ENCODE measurements at places on chromosomes 2 and 18. TPM values are rescaled to one million over a fixed set of nuclear protein-coding genes. Genes with fewer than 3 reads are reported as not detected.

DNA sequence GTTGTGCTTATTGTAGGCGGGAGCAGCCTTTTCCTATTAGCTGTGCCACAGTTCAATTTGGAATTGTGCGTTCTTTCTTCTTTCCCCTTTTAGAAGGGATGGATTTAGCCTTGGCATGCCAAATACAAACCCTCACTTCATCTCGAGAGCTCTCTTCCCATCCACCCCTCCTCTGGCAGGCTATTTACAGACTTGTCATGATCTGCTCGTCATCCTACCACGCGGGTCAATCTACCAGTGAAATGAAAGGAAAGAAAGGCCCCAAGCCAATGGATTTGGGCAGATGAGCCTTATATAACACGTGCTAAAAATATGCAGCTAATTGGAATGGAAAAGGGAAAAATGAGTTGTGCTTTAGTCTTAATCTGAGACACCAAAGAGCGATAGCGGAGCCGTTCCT is 277.5 kb downstream of the PRKCE start:
- H3K27ac ChIP-seq = peak overlapping the region; percentile 56
- H3K27me3 ChIP-seq = no peaks in the 10 kb centered on the region
- peak overlapping the region; percentile 12 for H3K4me3 ChIP-seq
- H3K36me3 ChIP-seq = no peaks in the 10 kb centered on the region
- peaks cover 32% of the 10 kb centered on the region for H3K4me1 ChIP-seq

IL1RL1 gene
- 14.7 TPM for total RNA-seq

GRCh38 chr2:192499476-192499875 is 304.7 kb upstream of the TMEFF2 start:
- H3K4me1 ChIP-seq = no peaks in the 10 kb centered on the region
- no peaks in the 10 kb centered on the region for H3K27me3 ChIP-seq
- H3K36me3 ChIP-seq = no peaks in the 10 kb centered on the region
- H3K4me3 ChIP-seq = no peak overlapping the region
- no peak overlapping the region for H3K27ac ChIP-seq

DNA sequence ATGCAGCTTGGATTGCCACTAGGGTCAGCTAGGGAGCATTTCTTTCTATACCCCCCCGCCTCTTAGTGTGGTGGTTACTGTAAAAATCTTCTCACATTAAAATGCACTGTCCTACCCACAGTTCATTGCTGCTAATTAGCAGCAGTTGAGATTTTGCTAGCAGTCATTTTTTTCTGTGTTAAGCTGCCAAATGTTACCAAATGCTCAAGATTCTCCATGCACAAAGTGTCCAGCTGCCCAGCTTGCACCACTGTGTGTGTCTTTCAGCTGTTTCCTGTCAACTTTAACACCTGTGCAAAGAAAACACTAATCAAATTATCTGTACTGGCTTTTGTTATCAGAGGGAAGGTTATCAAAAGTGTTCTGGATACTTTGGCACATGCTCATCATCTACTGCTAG is 679.3 kb downstream of the NR4A2 start:
- no peaks in the 10 kb centered on the region for H3K27me3 ChIP-seq
- H3K27ac ChIP-seq = no peak overlapping the region
- H3K4me1 ChIP-seq = no peaks in the 10 kb centered on the region
- DNase-seq = no peak
- no peaks in the 10 kb centered on the region for H3K36me3 ChIP-seq

- H3K4me1 ChIP-seq = peaks cover 14% of the 10 kb centered on the region
- DNase-seq = no peak
- H3K36me3 ChIP-seq = peaks cover 27% of the 10 kb centered on the region
- H3K27ac ChIP-seq = no peak overlapping the region
- H3K27me3 ChIP-seq = no peaks in the 10 kb centered on the region
- H3K4me3 ChIP-seq = no peak overlapping the region
Observed at GRCh38 chr2:232028071-232028470, 66.6 kb downstream of the DIS3L2 start.

DNA sequence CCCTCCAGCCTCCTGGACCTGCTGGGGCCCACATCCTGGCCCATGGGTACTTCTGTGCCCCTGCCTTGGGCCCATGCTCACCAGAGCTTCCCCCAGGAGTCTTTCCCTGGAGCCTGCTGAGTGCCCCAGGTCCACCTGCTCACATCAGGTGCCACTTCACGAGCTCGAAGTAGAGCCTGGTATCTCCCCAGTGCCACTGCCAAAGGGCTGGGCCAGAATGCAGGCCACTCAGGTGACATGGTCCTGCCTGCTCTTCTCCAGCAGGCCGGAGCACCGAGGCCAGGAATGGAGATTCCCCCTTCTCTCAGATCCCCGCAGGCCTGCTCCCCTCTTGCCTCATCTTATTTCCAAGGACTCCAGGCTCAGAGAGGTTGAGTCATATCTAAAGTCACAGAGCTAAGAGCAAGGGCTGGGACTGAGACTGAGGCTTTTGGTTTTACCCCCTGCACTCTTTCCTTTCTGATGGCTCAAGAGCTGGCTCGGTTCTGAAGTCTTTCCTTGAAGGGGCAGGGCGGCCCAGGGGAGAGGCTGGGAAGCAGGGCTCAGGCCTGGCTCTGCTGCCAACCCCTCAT is 79.2 kb downstream of the HS1BP3 start:
- H3K27me3 ChIP-seq = no peaks in the 10 kb centered on the region
- no peaks in the 10 kb centered on the region for H3K36me3 ChIP-seq
- H3K4me3 ChIP-seq = no peak overlapping the region
- DNase-seq = peak; percentile 22

- H3K27me3 ChIP-seq = no peaks in the 10 kb centered on the region
- no peak overlapping the region for H3K27ac ChIP-seq
- no peak for DNase-seq
- H3K36me3 ChIP-seq = peaks cover 15% of the 10 kb centered on the region
- H3K4me3 ChIP-seq = no peak overlapping the region
Observed at GRCh38 chr2:96839293-96839874, 4.4 kb downstream of the ANKRD23 start.

ASB18 gene
- 18.6 TPM for total RNA-seq

GRCh38 chr2:186721956-186722355 is 28.1 kb downstream of the FAM171B start:
- no peak overlapping the region for H3K27ac ChIP-seq
- no peaks in the 10 kb centered on the region for H3K4me1 ChIP-seq
- H3K4me3 ChIP-seq = no peak overlapping the region
- no peaks in the 10 kb centered on the region for H3K27me3 ChIP-seq
- H3K36me3 ChIP-seq = no peaks in the 10 kb centered on the region

GRCh38 chr18:22559414-22560274 is 141.9 kb upstream of the CTAGE1 start:
- peaks cover 39% of the 10 kb centered on the region for H3K4me1 ChIP-seq
- peak; percentile 88 for DNase-seq
- no peaks in the 10 kb centered on the region for H3K27me3 ChIP-seq

DNA sequence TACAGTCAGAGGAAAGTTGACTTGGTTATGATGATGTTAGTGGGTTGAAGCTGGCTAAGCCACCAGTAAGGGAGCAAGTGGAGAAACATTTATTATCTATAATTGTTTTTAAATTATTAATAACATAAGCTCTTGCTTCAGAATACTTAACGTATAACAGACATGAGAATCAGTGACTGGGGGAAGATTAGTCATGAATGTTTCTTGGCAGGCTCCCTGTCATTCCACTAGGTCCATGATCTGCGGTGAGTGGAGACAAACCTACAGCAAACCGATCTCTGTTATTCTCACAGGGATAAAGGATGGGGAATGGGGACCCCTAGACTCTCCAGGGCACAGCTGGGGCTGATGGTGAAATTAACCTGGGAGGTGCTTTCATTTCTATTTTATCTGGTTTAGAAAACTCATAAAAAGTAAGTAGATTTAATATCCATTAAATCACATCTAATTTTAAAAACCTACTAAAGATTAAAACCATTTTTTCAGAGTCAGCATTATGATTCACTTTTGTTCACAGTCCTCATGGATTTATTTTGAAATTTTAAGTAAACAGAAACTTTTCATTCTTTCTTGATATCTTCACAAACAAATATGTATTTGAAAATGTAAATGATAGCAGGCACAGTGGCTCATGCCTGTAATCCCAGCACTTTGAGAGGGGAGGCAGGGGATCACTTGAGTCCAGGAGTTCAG is 420.3 kb downstream of the PTPRM start:
- H3K36me3 ChIP-seq = no peaks in the 10 kb centered on the region
- DNase-seq = no peak
- H3K4me3 ChIP-seq = no peak overlapping the region
- H3K27ac ChIP-seq = no peak overlapping the region
- H3K27me3 ChIP-seq = no peaks in the 10 kb centered on the region

CD302 gene
- total RNA-seq = 9.9 TPM

LRP1B gene
- not detected for total RNA-seq

DNA sequence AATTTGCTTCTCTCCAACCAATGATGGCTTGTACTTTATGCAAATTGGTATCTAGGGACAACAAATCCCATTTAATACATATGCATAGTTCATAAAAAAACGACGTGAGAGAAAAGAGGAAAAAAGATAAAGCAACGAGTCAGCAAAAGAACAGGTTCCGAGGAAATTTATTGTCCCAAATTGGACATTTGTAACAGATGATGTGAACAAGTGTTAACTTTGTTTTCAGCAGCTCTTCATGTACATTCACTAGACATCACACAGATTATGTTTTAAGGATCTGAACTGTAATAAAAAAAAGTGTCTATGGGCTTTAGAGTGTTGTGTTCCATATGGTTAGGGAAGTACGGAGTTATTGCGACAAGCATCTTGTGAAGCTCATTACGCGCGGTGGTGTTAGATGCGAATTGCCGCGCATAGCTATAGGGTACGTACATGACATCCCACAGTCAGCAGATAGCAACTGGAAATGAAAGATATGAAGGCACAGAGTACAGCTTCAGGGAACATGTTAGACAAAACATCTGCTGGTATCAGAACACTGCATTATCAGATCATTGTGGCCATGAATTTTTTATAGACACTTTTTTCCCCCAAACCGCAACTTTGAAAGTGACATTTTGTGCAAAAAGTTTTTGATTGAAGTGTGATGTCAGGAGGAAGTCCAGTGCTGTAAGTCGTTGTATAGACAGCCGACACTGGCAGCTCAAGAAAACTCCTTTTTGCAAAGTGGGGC is 1073.1 kb upstream of the FANCL start:
- no peak for DNase-seq
- H3K27ac ChIP-seq = no peak overlapping the region
- no peaks in the 10 kb centered on the region for H3K36me3 ChIP-seq

GRCh38 chr18:4068552-4069158 is 386.5 kb downstream of the DLGAP1 start:
- DNase-seq = no peak
- no peak overlapping the region for H3K4me3 ChIP-seq
- no peaks in the 10 kb centered on the region for H3K36me3 ChIP-seq
- no peaks in the 10 kb centered on the region for H3K27me3 ChIP-seq
- H3K4me1 ChIP-seq = no peaks in the 10 kb centered on the region

GRCh38 chr2:240623531-240624010 is 1.7 kb upstream of the GPR35 start:
- no peak overlapping the region for H3K4me3 ChIP-seq
- no peaks in the 10 kb centered on the region for H3K4me1 ChIP-seq
- no peaks in the 10 kb centered on the region for H3K27me3 ChIP-seq

GRCh38 chr2:227460070-227460485 is 11.9 kb upstream of the AGFG1 start:
- DNase-seq = no peak
- no peaks in the 10 kb centered on the region for H3K27me3 ChIP-seq
- no peaks in the 10 kb centered on the region for H3K36me3 ChIP-seq

DNA sequence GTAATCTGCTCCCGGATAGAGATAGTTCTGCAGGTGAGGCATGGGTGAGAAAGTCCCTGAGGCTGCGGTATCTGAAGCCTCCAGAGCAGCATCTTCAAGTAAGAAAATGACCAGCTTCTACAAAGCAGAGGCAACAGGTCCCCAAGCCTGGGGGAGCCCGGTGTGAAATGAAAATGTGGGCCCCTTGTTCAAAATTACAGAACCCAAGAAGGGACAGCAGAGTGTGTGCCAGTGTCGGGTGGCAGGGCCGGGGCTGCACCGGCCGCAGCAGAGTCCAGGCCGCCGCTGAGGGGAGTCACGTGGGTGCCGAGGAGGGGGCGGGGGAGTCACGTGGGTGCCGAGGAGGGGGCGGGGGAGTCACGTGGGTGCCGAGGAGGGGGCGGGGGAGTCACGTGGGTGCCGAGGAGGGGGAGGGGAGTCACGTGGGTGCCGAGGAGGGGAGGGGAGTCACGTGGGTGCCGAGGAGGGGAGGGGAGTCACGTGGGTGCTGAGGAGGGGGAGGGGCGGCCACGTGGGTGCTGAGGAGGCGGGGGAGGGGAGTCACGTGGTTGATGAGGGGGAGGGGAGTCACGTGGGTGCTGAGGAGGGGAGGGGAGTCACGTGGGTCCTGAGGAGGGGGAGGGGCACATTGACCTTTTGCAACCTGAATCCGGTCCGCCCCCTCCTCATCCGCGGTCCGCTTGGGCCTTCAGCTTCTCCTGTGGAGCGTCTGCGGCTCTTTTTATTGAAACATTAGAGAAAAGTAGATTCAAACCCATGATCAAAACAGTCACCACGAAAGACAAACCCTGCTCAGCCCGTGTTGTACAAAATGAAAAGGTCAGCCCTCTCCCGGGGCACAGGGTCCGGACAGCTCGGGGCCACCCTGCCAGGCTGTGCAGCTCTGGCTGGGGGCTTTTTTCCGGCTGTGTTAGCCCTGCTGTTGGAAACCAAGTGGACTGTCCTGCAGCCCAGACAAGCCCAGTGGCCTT is 10.4 kb downstream of the COLEC11 start:
- H3K27me3 ChIP-seq = no peaks in the 10 kb centered on the region
- no peaks in the 10 kb centered on the region for H3K4me1 ChIP-seq
- DNase-seq = no peak

- H3K36me3 ChIP-seq = no peaks in the 10 kb centered on the region
- DNase-seq = no peak
- H3K4me1 ChIP-seq = no peaks in the 10 kb centered on the region
- H3K27ac ChIP-seq = peak overlapping the region; percentile 34
- no peaks in the 10 kb centered on the region for H3K27me3 ChIP-seq
Observed at GRCh38 chr2:239912171-239912937, 112.8 kb downstream of the NDUFA10 start.
